Thyroid gland (tissue), 4 donors: ENCODE measurements at places on chromosomes 16 and 17. TPM values are rescaled to one million over a fixed set of nuclear protein-coding genes. Genes with fewer than 3 reads are reported as not detected.

The CCDC40 gene
- total RNA-seq = 6.8 TPM

- DNase-seq = no peak
Observed at GRCh38 chr17:55990332-55991006, 162.8 kb upstream of the ANKFN1 start.

- DNase-seq = no peak
Observed at GRCh38 chr16:6918646-6919045, 414.0 kb upstream of the RBFOX1 start.

GRCh38 chr16:58518980-58519368, 3.7 kb downstream of the SETD6 start:
- DNase-seq = no peak

DNA sequence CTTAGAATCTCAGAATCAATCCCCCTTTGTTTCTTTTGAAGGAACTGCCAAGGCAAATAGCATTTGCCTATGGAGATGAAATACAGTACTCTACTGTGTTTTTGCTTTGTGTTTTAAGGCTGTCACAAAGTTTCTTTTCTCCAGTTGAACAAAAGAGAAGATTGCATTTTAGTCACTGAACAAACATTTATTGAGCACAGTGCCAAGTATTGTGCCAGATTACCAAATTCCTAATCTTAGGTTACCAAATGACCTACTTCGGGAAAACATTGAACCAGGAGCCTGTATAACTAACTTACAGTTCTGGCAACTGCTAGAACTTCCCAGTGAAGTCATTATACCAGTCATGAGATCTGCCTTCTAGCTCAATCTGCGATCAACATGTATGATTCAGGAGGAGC, 3.0 kb upstream of the UBB start:
- DNase-seq = no peak
